Glomerular endothelial cell (primary cell): ENCODE measurements at places on chromosomes 7 and 10. TPM values are rescaled to one million over a fixed set of nuclear protein-coding genes. Genes with fewer than 3 reads are reported as not detected.

- no peak for DNase-seq
Observed at GRCh38 chr7:140537750-140538482, 58.6 kb upstream of the MKRN1 start.

DNA sequence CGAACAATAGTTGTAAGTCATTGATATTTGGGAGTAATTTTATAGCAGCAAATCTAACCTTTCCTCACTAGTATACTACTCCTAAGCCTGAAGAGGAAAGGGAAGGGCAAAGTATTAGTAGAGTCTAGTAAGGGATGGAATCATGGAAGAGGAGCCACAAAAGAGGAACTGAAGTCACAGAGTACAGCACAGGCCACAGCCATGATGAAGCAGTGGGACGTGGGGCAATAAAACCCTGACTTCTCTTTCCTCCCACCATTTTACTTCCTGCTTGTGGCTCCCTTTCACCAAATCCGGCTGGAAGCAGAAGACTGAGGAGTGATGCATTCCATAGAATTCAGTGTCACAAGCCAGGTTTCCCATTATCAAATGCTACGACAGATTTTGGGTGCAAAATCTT, 58.7 kb downstream of the CABCOCO1 start:
- DNase-seq: no peak

GRCh38 chr10:14062528-14063260, 268.0 kb downstream of the FRMD4A start:
- no peak for DNase-seq

The SLC25A13 gene
- 29.4 and 38.6 TPM in 2 replicates for total RNA-seq
